Fibroblast of pulmonary artery (primary cell): ENCODE measurements at places on chromosomes 11 and 22.

GRCh38 chr11:12029738-12030363, 21.4 kb upstream of the DKK3 start:
- no peak for DNase-seq

DNA sequence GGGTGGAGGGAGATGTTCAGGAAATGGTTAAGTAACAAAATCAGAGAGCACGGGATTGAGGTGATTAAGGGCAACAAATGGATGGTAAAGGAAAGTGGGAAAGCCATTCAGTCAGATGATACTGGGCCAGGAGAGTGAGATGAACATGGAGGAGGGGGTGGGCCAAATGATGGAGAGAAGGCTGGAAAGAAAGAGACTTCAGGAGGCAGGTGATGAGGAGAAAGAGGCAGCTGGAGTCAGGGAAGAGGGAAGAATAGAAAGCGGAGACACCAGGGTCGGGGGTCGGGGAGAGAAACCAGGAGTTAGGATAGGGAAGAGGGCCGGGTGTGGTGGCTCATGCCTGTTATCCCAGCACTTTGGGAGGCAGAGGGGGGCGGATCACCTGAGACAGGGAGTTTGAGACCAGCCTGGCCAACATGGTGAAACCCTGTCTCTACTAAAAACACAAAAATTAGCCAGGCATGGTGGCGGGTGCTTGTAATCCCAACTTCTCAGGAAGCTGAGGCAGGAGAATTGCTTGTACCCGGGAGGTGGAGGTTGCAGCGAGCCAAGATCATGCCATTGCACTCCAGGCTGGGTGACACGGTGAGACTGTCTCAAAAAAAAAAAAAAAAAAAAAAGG, 4.7 kb upstream of the KDM2A start:
- DNase-seq, result no peak

- no peak for DNase-seq
These were observed 5.4 kb downstream of the GNG3 start for GRCh38 chr11:62712861-62713260.

DNA sequence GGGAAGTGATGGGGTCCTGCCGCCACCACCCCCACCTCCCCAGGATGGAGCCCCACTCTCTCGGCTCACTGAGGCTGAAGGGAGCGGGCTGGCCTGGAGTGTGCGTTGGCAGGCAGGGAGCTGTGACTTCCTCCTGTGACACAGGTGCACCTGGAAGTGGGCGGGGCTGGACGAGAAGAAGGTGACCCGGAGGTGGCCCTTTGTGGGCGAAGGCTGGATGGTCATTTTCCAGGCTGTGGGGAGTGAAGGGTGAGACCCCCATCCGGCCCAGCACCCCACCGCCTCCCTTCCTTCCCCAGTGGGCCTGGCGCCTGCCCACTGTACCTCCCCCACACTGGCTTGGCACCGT, 15.3 kb downstream of the IL17REL start:
- no peak for DNase-seq

GRCh38 chr11:47359162-47359561, 6.7 kb upstream of the MYBPC3 start:
- no peak for DNase-seq

GRCh38 chr11:9840460-9841004, 176.7 kb downstream of the SWAP70 start:
- DNase-seq, result no peak

DNA sequence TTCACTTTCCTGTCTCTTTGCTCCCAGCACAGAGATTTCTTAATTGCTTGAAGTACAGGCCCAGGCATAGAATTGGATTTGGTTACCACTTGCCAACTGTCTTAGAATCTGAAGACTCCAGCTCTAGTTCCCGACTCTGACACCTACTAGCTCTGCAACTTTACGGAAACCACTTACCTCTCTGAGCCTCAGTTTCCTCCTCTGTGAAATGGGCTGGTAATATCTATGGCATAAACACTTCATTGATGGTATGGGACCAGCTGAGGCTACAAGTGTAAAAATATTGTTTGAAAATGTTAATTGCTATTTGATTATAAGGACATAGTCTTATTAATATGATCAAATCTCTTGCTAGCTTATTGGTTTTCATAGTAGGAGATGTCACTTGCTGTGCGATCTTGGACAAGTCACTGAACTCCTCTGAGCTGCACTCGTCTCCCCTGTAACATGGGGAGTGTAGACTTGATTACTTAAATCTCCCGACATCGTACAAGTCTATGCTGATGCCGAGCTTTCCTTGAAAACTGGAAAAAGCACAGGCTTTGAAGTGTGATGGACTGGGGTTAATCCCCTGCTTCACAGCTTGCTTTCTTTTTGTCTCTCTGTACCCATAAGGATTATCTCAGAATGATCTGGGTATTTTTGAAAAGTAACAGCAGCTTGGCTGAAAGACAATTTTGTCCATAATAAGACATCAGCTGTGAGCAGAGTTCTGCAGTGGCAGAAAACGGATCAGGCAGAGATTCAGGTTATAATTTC, 11.8 kb upstream of the E2F8 start:
- DNase-seq, result no peak

GRCh38 chr11:29962243-29962642, 54.6 kb downstream of the KCNA4 start:
- DNase-seq, result peak; percentile 3

GRCh38 chr22:41217553-41218157, 12.5 kb downstream of the L3MBTL2 start:
- DNase-seq, result peak; percentile 96

- DNase-seq, result no peak
These were observed 47.1 kb upstream of the OPCML start for GRCh38 chr11:133579165-133580031.

GRCh38 chr11:120830085-120830620, 193.7 kb upstream of the TBCEL start:
- no peak for DNase-seq

DNA sequence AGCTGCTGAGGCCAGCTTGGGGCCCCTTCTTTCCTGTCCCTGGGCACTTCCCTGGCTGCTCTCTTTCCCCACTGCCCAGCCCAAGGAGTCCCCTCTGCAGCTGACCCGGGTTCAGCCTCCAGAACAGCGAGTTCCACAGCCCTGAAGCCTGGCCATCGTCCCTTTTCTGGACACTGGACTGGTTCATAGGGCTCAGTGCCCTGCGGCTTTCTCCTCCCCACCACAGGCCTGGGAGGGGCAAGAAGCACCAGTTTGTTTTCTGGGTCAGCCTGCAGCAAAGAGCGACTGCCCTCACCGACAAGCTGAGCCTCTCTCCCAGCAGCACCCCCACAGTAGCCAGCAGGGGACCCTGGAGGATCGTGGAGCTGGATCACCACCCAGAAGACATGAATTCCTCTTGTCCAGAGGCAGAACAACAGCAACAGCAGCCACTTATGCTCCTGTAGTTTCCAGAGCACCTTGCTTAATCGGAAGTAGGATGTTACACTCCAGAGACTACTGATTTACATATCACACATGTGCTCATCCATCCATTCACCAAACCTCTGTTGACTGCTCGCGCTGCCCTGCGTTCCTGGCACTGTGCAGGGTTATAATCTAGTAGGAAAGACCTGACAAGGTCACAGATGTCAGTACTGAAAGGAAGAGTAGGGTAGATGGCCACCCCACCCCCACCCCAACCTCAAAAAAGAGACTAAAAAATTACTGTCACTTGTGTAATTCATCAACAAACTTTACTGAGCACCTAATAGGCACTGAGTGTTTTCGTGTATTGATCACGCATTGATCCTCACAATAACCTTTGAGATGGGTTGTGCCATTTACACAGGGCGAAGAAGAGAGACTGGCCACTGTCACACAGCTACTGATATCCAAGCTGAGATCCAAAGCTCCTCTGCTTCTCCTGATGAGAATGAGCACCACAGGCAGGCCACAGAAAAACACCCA, 13.0 kb upstream of the CXCR5 start:
- peak; percentile 42 for DNase-seq

DNA sequence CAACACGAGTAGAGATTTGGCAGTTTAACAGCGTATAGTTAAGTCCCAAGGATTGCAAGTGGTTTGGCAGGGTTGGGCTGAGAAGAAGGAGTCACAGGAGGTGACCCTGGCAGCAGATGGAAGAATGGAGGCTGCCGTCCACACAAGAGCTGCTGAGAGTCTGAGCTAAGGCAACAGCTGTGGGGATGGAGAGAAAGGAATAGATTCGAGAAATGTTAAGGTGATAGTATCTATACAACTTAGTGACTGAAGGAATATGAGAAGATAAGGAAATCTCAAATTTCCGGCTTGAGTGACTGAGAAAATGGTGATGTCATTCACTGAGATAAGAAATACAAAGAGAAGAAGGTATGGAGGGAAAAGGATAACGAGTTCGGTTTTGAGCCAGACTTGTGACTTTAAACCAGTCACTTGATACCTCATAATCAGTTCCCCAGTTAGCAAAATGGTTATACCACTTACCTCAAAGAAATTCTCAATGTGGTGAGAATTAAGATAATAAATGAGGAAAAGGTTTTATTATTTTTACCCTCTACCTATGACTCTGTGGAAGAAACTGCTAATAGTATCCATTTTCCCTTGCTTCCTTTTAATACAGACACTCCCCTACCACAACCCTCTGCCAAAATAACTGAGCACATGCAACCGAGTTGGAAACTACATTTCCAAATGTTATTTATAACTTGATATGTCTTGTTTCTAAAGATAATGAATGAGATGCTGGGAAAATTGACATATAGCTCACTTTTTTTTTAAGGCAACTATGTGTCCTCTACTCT, 30.7 kb downstream of the FAM168A start:
- peak; percentile 13 for DNase-seq

DNA sequence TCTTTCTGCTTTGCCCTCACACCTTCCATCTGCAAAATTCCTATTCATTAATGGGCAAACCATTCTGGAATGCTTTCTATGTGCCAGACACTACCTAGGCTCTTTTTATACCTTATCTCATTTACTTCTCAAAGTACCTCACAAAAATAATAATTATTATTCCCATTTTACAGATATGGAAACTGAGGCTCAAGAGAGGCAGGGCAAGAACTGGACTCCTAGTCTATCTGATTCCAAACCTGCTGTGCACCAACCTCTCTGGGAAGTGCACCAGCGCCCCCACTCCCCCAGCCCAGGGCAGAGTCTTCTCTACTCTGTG, 826 bp upstream of the DGAT2 start:
- no peak for DNase-seq

GRCh38 chr22:39682994-39683393, 112.4 kb downstream of the CACNA1I start:
- no peak for DNase-seq

GRCh38 chr22:28903080-28903479, 19.7 kb downstream of the ZNRF3 start:
- no peak for DNase-seq

DNA sequence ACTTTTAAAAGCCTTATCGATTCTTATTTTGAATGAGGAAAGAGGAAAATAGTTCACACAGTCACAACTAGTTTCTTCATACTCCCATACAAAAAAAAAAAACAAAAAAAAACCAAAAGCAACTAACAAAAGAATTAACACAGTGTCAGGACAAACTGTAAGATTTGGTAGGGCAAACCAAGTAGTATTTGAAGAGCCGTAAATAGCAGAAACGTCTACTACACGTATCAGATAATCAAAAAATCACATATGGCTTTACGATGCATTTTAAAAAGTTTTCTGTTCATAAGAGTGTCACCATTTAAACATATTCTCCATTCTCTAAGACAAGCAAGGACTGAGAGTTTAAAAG, 2.3 kb downstream of the PICALM start:
- no peak for DNase-seq

DNA sequence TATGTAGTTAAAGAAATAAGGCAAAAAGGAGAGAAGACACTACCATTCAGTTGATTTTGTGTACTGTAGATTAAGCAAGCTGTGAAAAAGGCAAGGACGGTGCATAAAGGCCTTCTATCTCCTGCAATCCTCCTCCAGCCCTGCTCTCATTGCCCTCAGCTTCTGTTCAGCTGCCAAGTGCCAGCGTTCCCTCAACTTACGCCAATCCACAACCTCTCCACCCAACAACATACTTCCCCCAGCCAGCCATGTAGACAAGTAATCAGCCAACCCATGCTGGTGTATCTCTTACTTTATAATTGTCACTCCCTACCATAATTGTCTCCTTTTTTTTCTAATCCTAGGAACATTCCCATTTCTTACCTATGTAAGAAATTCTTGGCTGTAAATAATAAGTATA, 30.1 kb upstream of the ANO5 start:
- DNase-seq, result no peak

DNA sequence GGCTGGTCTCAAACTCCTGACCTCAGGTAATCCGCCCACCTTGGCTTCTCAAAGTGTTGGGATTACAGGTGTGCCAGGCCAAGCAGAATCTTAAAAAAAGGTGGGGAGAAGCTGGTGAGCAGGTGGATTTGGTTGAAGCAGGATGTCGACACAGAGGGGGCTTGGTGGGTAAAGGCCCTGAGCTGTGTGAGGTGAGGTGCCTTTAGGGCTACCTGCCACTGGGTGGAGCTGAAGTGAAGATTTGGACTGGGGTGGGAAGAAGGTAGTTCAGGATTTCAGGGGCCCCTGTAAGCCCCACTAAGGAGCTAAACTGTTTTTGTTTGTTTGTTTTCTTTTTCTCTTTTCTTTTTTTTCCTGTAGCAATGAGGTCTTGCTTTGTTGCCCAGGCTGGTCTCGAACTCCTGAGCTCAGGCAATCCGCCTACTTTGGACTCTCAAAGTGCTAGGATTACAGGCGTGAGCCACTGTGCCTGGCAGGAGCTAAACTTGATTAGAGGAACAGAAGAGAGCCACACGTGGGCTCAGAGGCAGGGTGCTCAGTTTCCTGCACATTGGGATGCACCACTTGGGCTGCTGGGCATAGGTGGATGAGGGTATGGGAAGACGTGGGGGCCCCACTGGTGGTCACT, 6.0 kb downstream of the P2RX6 start:
- no peak for DNase-seq

DNA sequence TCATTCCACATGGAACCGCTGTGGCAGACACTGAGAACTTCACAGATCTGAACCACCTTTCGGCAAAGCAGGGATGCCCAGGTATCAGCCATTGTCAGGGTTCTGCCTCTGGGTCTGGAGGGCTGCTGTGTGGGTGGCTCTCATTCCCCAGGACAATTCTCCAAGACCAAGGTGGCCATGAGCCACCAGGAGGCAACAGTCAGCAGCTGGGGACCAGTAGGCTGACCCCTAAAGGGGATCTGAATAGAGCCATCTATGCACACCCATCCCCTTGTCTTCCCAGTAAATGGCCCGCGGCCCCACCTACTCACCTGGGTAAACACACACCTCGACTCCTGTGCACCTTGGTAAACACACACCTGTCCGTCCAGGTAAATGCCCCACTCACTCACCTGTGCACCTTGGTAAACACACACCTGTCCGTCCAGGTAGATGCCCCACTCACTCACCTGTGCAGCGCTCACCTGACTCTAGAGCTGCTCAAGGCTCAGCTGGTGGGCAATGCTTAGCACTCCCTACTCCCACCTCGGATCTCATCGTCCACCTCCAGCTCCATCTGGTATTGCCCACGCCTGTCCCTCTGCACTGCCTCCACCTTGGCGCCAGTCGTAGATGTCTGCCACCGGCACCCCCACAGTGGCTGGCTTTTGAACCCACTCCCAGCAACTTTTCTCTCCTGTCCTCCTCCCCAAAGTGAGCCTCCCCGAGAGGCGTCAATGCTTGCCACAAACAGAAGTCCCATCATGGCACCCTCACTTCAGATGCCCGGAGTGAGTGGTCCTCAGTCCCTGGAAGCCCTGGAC, 10.2 kb downstream of the SLC25A1 start:
- no peak for DNase-seq

GRCh38 chr11:128551611-128552335, 35.6 kb downstream of the ETS1 start:
- no peak for DNase-seq
